Small intestine (tissue), 16 donors: ENCODE measurements at places on chromosomes 6 and 20.

DNA sequence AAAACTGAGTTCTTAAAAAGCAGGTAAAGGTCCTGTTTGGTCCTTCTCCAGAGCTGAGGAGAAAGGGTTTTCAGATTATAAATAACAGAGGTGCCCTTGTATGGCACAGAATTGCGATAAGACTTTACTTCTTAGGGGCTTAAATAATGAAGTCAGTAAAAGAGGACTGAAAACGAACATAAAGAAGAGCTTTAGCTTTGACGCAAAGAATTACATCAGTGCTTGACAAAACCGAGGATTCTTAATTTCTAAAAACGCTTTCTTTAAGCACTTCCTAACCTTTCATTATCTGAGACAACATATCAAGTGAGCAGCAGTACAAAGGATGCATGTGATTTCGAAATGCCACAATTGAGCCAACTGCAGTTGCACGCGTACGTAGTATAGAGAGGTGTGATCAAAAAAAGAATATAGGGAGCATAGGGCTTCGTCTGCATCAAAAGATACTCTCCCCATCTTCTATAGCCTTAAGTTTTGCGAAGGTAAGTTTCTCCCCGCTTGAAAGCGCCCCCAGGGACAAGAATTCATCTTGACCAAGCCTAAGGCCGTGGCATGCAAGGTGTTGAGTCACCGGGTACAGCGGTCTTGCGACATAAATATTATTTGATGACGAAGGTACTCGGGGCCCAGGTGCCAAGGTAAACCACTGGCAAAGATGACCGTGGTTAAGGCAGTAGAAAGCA, 778 bp upstream of the LOC128125822 start:
- DNase-seq = peak; percentile 93

DNA sequence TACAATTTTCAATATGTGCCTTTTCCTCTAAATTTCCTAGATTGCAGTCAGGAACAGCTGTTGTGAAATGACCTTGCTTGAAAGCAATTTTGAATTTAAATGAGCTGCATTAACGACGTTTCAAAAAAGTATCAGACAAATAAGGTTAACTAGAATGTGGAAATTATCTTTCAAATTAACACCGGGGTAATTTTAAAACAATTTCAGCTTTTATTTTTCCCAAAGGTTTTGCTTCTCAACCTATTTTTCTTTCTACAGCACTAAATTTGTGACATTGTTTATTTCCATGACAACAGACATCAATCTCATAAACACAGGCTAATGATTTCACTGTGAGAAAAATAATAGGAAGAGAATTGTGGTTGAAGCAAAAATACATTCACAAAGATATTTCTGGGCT, 38.5 kb downstream of the COL12A1 start:
- DNase-seq = no peak

- no peak for DNase-seq
These were observed 327.5 kb upstream of the JARID2 start for GRCh38 chr6:14918200-14918907.

DNA sequence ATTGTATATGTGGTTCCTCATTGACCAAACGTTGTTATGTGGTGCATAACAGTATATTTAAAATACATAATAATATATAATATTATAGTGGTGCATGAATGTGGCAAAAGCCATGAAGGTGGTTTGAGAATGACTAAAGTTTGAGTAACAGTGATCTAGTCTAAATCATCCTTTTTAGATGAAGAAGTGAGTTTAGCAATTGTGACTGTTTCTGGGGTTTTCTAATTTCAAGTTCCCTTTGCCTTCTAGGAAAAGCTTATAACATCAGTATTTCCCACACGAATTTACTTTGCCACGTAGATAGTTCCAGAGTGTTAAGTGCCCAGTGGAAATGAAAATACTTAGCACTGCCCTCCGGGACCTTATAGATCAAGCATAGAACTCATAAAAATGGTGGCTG, 40.9 kb downstream of the ARFGEF2 start:
- DNase-seq = no peak

GRCh38 chr6:131060311-131060710, 2.7 kb downstream of the EPB41L2 start:
- no peak for DNase-seq

GRCh38 chr20:16732506-16733152, 2.8 kb downstream of the SNRPB2 start:
- DNase-seq = no peak
